Spinal cord (tissue), 10 donors: ENCODE measurements at places on chromosomes 1 and 21. TPM values are rescaled to one million over a fixed set of nuclear protein-coding genes. Genes with fewer than 3 reads are reported as not detected.

DNA sequence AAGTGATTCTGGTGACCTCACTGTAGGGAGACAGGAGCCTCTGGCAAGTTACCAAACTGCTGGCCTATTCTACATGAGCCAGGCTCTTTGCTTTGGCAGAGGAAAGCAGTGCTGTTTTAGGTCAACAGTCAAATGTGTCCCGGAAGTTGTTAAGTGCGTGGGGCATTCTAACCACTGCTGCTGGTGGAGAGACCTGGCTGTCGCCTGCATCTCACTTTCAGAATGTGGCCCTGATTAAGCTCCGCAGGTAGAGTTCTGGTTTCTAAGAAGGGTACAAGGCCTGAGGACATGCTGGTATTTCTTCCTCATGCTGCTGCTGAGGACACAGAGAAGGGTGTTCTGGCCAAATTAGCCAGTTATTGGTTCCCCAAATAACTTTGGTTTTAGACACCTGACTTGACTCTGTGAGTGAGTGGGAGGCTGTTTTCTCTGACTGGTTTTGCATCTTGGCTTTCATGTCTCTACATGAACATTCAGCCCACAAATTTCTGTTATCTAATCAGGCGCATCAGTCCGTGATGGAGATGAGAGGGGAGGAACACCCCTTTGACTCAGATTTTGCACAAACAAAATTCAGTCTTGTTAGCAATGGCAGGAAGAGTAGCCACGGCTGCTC lies 120.8 kb downstream of the LMO4 start:
- DNase-seq = no peak

- DNase-seq = no peak
Measured at GRCh38 chr21:29056005-29056404, 17.4 kb downstream of the CCT8 start.

- peak; percentile 56 for DNase-seq
Measured at GRCh38 chr1:5481889-5482288, 510.3 kb downstream of the NPHP4 start.

DNA sequence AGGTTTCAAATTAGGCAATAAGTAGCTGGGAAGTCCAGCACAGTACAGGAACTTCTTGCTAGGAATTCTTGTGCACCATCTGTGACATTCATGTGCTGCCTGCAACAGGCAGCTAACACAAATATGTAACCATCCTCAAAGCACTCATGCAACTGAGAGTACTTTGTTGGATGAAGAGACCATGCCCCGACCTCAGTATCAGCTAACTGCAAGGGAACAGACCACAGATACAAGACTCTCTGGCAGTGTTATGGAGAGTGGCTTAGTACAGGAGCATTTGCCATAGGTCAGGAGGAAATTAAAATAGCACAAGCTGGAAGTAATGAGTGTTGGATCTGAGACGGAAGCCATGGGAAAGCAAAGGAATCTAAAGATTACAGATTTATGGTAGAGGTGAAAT lies 123.6 kb downstream of the LRRC53 start:
- DNase-seq = no peak

DNA sequence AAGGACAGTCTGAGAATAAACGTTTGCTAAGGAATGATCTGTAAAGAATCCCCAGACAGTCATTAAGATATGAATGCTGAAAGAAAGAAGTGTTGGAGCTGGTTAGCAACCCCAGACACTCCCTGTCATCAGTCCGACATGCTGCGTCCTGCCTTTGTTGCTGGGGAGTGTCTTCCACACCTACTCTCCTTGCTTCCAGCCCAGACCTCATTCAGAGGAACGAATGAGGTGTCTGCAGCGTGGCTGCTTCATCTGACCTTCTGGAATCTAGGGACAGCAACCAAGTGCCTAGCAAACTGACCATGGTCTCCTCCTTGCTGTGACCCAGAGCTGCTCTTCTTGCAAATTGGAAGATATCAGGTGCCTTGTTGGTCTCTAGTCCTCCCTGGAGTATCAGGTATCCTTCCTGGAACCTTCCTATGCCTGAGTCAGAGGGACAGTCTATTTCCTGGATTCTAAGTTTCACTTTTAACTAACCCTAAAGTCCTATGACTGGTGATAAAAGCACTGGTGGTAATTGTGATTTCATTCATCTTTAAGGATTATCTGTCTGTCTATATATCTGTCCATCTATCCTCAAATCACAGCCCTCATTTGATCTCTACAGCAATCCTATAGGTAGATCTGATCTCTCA lies 45.3 kb downstream of the NFASC start:
- DNase-seq = no peak

GRCh38 chr21:33024201-33025103 lies 1.3 kb upstream of the OLIG2 start:
- DNase-seq = peak; percentile 59

DNA sequence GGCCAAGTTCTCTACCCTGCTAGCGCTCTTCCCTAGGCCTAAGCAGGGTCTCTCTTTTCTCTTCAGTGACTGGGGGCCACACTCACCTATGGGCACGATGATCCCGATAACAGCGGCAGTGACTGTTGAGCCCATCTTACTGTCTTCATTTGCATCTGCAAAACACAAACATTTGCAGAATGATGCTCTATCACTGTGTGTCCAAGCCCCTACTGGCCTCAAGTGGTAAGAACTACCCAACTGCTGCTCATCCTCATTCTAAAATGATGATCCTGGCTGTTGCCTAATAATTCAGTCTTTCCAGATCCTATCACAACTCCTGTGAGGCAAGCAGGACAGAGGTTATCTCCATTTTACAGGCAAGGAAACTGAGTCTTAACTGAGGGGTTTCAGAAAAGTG lies 16.7 kb upstream of the MAGOH start:
- DNase-seq = no peak

GRCh38 chr1:181250038-181250437 lies 161.5 kb downstream of the IER5 start:
- no peak for DNase-seq

- DNase-seq = peak; percentile 26
Measured at GRCh38 chr1:179026813-179027669, 1.3 kb downstream of the FAM20B start.

GRCh38 chr1:81548918-81549587 lies 251.7 kb upstream of the ADGRL2 start:
- no peak for DNase-seq

DNA sequence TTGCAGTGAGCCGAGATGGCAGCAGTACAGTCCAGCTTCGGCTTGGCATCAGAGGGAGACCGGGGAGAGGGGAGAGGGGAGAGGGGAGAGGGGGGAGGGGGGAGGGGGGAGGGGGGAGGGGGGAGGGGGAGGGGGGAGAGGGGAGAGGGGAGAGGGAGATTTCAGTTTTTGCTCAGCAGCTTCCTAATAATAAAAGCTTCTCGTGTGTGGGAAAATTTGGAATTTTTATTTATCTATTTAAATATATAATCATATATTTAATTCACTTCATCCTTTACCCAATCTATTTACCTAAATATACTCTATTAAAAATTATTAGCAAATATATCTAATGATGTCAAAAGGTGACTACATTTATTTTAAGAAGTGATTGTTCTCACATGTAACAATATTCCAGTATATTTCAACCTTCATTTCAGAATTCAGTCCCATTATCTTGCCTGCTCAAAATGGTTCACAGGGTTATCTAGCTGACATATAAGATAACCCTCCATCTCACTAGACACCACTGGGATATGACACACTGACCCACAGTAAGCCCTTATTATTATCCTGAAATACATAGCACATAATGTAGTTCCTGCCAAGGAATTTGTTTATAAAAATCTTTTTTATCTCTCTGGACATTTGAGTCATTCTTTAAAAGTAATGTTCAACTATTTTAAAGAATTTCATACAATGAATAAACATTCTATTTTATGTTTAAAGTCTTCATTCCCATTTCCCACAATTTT lies 105.9 kb downstream of the GPATCH2 start:
- DNase-seq = no peak

DNA sequence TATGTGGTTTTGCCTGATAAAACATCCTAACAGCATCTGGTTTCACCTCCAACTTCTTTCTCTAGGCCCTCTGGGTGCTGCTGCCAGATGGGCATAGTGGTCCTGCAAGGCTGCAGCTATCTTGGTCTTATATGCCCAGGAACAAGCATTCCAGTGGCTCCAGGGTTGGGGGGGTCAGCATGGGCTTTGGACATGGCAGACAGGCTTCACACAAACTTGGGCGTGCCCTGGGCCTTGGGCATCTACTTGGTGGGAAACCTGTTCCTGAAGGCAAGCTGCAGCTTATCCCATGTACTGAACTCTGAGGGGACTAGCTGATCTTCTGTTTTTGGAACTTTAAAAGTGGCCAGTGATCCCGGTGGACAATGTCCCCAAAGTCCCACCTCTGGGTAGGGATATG lies 54.9 kb upstream of the ZNF678 start:
- DNase-seq = no peak

GRCh38 chr1:154957091-154957657 lies 1.3 kb upstream of the PBXIP1 start:
- no peak for DNase-seq

DNA sequence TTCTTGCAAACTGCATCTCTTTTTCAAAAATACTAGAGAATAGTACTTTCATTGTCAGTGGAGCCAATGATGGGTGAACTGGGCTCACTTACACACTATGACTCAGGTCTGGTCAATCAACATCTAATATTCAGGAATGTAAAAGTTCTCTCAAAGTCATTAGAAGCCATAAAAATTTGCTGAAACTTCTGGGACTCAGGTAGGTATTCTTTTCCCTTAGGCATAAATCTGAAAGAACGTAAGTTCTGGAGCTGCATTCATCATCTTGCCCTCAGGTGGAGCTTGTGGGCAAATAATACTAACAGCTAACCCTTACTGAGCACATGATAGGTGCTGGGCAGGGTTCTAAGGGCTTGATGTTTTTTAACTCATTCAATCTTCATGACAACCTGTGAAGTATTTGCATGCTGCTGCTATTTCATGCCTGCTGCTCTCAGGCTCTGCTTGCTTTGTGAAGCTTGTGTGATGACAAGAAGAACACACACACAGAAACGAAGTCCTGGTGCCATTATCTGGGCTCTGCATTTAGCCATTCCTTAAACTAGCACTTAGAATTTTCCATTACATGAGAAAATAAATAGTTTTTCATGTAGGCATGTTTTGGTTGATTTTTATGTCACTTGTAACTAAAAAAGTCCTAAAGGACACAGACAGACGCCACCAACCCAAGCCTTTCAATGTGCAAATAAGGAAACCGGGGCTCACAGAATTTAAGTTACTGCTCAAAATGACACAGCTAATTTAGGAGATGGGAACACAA lies 394.2 kb upstream of the LYPLAL1 start:
- DNase-seq = no peak

- DNase-seq = peak; percentile 29
Measured at GRCh38 chr1:154859786-154860155, 10.3 kb downstream of the KCNN3 start.

- no peak for DNase-seq
Measured at GRCh38 chr1:111448482-111448917, 556 bp downstream of the WDR77 start.

GRCh38 chr1:206105464-206105995 lies 11.7 kb downstream of the AVPR1B start:
- DNase-seq = no peak

DNA sequence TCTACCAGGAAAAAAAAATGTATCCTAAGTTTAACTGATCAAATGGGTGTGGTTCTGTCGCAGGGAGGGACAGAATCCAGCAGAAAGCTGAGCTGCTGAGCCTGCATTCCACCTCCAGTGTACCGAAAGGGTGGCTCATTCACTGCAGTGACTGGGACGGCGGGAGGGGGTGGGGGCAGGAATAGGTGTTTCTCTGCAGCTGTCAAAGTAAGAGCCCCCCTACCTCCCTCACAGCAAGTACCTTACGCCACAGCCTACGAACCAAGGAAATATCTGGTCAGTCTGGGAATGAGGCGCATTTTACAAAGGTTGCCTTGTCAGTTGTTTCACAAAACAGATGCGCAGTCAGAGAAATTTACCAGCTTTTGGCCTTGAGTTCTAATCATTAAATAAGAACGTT lies 1.7 kb downstream of the S100B start:
- DNase-seq = no peak

DNA sequence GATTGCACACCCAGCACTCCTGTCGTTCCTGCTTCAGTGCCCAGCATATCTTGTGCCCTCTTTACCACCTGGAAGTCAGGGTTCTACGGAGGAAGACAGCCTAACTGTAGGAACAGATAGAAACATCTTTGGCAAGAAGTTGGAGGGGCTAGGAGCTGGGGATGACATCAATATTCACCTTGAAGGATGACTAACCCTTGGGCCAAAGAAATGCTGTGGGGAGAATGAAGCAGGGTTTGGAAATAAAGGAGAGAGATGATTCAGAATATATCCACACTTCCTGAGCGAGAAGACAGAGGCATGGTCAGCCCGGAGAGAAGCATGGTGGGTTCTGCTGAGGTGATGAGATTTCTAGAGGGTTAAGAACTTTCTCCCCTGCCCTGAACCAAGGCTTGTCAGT lies 4.6 kb upstream of the NKAIN1 start:
- no peak for DNase-seq

DNA sequence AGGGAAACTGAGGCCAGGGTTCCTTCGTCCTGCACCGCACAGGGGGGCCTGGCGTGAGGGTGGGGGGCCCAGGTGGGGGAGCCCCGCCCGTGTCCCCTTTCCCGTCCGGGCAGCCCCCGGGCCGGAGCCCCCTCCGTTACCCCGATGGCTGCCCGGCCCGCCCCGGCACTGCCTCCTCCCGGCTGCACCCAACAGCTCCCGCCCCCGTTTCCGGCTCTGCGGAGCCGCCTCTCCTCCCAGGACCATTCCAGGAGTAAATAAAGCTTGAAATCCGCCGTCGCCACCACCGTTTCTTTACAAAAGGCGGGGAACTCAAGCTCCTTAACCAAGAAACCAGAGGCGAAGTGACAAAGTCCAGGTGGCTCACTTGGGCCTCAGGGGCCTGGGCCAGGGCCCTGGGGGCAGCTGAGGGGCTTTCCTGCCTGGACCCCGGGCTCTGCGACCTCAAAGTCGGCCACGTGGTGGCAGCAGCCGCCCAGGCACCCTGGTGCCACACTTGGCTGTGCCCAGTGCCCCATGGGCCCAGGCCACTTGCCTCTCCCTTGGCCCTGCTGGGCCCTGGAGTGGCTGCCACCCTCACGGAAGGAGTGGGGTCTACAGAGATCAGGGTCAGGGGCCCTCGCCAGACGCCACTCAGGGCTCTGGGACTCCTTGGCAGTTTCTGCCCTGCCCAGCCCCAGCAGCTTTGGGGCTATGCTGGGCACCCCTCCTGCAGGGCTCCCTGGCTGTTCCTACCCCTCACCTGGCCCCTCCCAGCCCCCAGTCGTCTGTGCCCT lies 514 bp upstream of the FAAP20 start:
- peak; percentile 66 for DNase-seq

GRCh38 chr1:214538496-214538895 lies 12.9 kb downstream of the PTPN14 start:
- DNase-seq = no peak

- DNase-seq = no peak
Measured at GRCh38 chr1:89952605-89953130, 42.2 kb upstream of the ZNF326 start.

GRCh38 chr1:150562446-150563339 lies 13.5 kb downstream of the ADAMTSL4 start:
- DNase-seq = no peak

The ZNF678 gene
- total RNA-seq = 26.3 TPM

The PLA2G2D gene
- not detected for total RNA-seq

The PTPN22 gene
- 3.1 TPM for total RNA-seq

The LCE1E gene
- not detected for total RNA-seq

The KRTAP21-2 gene
- total RNA-seq = not detected

The CFHR3 gene
- total RNA-seq = 0.30 TPM

The EDN2 gene
- total RNA-seq = 0.66 TPM

The GJB3 gene
- total RNA-seq = not detected

The ZFP69 gene
- total RNA-seq = 7.1 TPM

The ADCY10 gene
- total RNA-seq = 0.79 TPM

The SCNM1 gene
- 59.3 TPM for total RNA-seq
